Fibroblast of the conjunctiva (primary cell): ENCODE measurements at places on chromosomes 1 and 21.

DNA sequence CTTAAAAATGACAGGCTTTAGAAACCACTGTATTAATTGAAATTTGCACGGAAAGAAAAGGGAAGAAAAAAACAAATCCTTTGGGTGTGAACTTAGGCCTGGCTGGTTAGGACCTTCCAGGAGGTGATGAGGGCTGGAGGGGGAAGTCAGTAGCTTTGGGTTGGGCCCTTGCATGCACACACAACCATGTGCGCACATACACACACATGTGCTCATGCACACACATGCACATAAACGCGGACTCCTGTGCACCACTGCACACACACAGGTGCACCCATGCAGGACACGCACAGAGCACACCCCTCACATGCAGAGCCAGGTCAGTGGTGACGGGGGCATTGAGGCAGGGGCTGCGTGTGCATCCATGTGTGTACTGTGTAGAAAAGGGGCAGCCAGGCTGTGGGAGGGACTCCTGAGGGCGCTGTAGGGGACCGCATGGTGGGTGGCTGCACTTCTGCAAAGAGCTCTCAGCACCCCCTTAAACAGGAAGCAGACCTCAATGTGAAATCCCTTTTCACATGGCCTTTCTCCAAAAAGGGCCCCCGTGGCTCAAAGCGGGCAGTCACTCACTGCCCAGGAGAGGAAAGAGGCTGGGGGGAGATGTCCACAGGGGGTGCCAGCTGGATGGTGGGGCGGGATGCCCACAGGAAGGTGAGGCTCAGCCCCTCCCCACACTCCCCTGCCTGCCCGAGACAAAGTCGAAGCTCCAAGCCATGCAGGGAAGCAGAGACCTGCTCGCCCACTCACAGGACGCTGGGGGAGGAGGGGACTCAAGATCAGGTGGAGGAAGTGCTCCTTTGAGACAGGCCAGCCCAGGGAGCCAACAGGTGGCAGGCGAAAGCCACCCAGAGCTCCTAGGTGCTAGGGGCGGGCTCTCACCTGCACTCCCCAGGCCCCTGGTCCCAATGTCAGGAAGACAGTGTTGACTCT, 95.2 kb downstream of the ITPKB start:
- DNase-seq: no peak

GRCh38 chr1:3380469-3380868, 74.0 kb upstream of the ARHGEF16 start:
- DNase-seq: no peak

DNA sequence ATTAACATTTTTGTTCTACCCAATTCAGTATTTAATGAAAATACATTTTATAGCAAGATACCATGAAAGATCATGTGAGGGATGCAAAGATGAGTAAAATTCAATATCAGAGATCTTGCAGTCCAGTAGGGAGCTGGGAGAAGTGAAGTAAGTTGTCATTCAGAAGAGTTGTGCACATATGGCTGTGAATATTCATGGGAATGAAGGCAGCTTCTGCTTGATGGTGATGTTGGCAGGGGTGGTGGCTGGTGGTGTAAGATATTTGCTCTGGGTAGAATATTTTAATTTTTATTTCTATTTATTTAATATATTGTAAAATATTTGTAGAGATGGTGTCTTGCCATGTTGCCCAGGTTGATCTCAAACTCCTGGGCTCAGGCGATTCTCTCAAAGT, 72.0 kb upstream of the GCLM start:
- no peak for DNase-seq

GRCh38 chr1:185337246-185337645, 20.2 kb upstream of the IVNS1ABP start:
- DNase-seq: no peak

DNA sequence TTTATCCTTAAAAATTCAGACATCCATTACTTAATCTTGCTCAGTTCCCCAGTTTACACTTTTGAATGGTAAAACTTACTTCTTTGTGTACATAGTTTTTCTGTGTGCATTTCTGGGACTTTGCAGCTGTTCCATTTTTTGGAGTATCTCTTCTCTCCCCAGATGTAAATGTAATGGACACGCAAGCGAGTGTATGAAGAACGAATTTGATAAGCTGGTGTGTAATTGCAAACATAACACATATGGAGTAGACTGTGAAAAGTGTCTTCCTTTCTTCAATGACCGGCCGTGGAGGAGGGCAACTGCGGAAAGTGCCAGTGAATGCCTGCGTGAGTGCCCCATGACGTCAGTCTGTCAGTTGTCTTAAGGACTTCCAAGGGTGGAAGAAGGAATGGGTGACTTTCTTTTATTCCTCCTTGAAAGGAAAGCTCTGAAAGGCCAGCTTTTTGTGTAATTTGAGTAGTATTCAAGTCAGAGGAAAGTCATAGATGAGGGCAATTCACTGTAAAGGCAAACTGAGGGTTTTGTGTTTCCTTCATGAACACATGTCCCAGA, 75.7 kb upstream of the LAMC2 start:
- no peak for DNase-seq

DNA sequence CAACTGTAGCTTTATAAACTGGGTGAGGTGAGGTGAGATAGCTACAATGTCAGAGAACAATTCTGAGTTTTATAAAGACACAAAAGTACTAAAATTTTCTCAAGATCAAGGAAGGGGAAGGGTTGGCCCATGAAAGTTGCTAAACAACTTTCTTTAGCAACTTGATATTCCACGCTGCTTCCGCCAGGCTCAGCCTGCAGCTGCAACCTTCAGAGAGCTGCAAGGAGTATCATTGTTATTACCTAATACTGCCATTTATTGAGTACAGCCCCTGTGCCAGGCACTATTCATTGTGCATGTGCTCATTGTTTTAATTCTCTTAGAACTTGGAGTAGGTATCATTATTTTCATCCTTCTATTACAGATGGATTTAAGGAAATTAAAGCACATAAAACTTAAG, 34.1 kb upstream of the SUCO start:
- no peak for DNase-seq

DNA sequence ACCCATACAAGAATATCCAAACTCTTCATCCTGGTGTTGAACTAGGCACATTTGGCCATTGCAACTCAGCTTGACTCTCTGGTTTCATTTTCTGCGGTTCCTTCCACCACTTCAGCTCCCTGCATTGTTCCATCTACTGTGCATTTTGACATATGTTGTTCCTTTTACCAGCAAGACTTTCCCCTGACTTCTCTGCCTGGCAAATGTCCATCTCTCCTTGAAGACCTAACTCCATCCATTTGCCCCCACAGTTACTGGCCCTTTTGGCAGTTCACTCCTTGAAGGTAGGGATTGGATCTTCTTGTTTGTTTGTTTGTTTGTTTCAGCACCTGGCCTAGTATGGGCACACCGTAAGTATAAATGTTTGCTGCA, 8.7 kb downstream of the PADI2 start:
- DNase-seq: no peak

GRCh38 chr1:62906428-62906886, 122.5 kb downstream of the ATG4C start:
- DNase-seq: no peak

GRCh38 chr1:94056171-94056570, 64.8 kb downstream of the ABCA4 start:
- no peak for DNase-seq

DNA sequence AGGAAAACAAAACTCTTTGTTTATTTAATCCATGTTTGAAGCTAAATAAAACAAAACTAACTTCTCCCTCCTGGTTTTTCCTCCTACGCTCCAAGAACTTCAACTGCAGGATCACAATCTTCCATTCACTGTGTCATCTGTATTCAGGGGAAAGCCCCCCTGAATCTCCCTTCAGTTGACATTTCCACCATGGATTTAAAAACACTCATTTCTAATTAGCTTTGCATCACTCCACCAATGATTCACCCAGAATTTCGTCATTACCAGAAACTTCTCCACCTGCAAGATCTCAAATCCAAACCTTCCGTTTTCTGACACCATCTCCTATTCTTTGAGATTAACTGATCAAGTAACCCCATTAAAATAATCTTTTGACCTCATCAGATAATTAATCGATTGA, 10.9 kb upstream of the RGS5 start:
- no peak for DNase-seq

GRCh38 chr1:67264899-67265298, 42.8 kb upstream of the IL12RB2 start:
- no peak for DNase-seq

GRCh38 chr1:24713176-24713575, 32.1 kb upstream of the CLIC4 start:
- no peak for DNase-seq

GRCh38 chr1:167330601-167331293, 110.1 kb downstream of the POU2F1 start:
- no peak for DNase-seq

GRCh38 chr1:225838793-225839192, 28.9 kb downstream of the EPHX1 start:
- DNase-seq: no peak

GRCh38 chr1:7781923-7782495, 2.1 kb upstream of the PER3 start:
- DNase-seq: no peak

GRCh38 chr1:1781526-1781903, 3.2 kb upstream of the NADK start:
- DNase-seq: no peak

DNA sequence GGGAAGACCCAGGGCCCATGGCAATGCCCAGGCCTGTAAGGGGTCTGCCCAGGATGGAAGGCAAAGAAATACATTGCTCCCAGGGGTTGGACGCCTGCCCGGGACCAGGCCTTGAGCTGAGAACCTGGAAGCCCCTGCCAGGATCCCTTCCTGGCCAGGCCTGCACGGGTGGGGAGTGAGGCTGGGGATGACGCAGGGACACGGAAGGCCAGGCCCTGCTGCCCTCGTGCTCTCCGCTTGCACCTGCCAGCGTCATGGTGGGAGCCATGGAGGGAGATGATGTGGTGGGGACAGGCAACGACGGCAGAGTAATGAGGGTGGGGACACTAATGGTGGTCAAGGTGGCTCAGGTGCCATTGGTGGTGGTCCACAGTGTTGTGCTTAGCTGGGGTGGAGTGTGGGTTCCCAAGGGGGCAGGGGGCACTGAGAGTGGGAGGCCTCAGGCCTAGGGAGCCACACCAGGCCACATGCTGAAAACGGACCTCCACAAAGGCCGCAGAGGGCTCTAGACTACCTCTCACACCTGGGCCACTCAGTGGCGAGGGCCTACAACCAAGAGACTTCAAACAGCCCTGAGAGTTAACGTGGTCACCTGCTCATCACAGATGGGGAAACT, 4.3 kb downstream of the HES3 start:
- no peak for DNase-seq

GRCh38 chr1:67792741-67793458, 40.4 kb downstream of the GNG12 start:
- no peak for DNase-seq

- no peak for DNase-seq
Measured at GRCh38 chr1:67190942-67191341, 24.7 kb downstream of the IL23R start.

GRCh38 chr1:89954401-89954800, 40.5 kb upstream of the ZNF326 start:
- DNase-seq: no peak

- DNase-seq: no peak
Measured at GRCh38 chr1:214259353-214259977, 21.5 kb upstream of the SMYD2 start.

DNA sequence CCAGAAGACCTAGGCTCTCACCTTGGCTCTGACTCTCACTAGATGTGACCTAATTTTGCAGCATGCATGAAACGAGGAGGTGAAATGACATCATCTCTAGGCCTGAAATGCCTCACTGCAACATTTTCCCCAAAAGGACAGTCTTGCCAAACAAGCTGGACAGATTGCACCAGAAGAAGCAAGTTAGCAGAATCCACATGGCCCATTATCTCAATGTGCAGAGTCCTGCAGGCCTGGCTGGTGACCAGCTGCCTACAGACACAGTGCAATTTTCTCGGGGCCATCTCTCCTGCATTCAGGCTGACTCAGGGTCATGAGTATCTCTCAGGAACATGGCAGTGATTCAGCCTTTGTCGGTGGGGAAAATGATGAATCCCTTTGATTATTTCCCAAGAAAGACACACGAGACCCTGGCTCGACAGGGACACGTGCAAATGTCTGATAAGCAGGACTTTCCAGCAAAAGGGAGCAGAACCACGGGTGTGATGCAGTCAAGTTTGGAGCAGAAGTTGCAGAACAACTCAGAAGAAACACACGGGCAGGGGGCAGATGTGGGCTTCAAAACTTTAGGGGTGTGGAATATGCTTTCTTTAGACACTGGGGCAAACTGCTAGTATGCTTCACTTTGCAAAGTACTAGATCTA, 38.7 kb downstream of the TRIM67 start:
- DNase-seq: no peak

DNA sequence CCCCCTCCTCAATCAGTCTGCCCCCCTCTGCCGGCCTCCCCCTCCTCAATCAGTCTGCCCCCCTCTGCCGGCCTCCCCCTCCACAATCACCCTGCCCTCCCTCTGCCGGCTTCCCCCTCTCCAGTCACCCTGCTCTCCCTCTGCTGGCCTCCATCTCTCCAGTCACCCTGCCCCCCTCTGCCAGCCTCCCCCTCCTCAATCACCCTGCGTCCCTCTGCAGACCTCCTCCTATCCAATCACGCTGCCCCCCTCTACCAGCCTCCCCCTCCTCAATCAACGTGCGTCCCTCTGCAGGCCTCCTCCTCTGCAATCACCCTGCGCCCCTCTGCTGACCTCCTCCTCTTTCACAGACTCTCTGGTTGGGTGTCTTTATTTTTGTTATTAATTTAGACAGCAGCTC, 11.5 kb upstream of the C1orf198 start:
- DNase-seq: no peak

DNA sequence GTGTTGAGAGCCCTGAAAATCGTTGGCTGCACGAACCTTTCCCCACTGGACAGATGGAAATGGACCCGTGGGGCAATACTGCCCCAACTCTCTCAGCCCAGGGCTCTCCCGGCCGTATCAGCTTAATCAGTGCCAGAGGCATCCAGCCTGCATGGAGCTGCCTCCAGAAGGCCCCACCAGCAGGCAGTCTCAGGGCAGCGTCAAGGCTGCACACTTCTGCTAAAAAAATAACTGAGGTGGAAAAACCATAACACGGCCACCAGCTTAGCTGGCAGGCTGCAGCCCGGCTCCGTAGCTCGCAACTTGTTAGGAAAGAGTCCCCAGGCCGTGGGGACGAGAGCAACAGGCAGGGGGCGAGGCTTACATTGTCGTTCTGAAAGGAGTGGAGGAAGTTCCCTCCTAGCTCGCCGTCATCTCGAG, 27.9 kb downstream of the MRPL37 start:
- no peak for DNase-seq

- no peak for DNase-seq
Measured at GRCh38 chr1:112141923-112142322, 152.5 kb upstream of the KCND3 start.

GRCh38 chr1:181128592-181129497, 40.3 kb downstream of the IER5 start:
- no peak for DNase-seq

- DNase-seq: no peak
Measured at GRCh38 chr1:90768826-90769225, 51.7 kb upstream of the BARHL2 start.

DNA sequence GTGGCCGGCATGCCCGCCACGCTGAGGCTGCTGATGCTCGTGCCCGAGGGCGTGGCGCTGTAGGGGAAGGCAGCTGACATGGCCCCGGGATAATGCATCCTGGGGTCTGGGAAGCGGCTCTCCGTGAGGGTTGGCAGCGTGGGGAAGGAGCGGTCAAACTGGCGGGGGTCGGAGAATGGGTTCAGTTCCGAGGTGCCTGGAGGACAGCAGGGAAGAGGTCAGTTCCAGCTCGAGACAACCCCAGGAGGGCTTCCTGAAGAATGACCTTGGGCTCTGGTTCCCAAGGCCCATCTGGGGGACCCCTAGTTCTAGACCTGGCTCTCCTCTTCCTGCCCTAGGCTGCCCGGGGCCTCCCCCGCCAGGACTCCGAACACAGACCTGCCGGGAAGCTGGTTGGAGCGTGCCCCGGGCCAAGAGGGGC, 27.6 kb downstream of the RUNX3 start:
- DNase-seq: no peak

- no peak for DNase-seq
Measured at GRCh38 chr1:4939266-4939665, 284.9 kb downstream of the AJAP1 start.
